NCI-H2081 treated with DMSO at 0.1 percent for 48 hours (cell line): ENCODE measurements at places on chromosomes 12 and 14.

DNA sequence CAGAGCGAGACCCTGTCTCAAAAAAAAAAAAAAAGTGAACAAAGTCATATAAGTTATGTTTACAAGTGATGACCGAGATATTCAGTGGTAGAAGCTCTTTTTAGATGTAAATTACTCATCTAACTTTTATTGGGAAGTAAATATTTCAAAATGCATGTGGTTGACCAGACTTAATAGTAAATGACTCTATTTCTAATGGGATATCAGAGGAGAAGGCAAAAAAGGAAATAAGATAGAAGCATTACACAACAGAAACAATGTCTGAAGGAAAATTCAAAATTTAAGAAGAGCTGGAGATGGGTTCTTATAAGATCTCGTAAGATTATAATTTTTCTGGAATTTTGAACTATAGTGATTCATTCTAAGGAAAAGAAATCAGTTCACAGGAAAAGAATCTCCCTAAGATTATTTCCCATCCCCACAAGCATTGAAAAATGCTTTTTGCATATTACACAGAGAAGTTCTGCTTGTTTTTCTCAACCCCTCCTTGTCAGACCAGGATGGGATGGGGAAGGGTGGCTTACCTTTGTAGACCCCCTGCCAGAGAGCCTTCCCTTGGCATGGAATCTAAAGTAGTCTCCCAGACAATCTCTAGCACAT lies 63.1 kb upstream of the STK38L start:
- DNase-seq = no peak

- DNase-seq = no peak
Observed at GRCh38 chr12:58026426-58026825, 85.1 kb downstream of the ATP23 start.

GRCh38 chr12:47394070-47394469 lies 311.8 kb downstream of the RPAP3 start:
- no peak for DNase-seq

DNA sequence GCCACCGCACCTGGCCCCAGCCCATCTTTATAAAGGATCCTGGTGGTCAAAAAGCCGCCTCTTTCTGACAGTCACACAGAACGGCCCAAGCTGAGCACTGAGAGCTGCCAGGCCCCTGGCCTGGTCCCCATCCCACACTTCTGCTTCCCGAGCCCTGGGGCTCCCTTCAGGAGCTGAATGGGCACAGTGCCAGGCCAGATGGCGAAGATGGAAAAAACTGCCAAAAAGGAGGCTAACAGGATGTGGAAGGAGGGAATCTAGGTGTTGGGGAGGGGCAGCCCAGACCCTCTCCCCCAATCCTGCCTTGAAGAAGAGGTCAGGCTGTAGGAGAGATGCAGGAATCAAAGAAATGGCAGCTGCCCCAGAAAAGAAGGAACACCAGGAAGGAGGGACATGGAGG lies 5.0 kb downstream of the LPAR5 start:
- DNase-seq = no peak

GRCh38 chr12:132163041-132163910 lies 19.0 kb downstream of the NOC4L start:
- DNase-seq = no peak
